ENCODE measurements at places on chromosomes 7 and 10.

GRCh38 chr10:51075043-51075872 is 971 bp downstream of the PRKG1 start:
- DNase-seq = no peak

GRCh38 chr7:48106906-48107659 is 18.0 kb downstream of the UPP1 start:
- DNase-seq = no peak

GRCh38 chr7:107999779-108000560 is 3.0 kb downstream of the LAMB1 start:
- no peak for DNase-seq

DNA sequence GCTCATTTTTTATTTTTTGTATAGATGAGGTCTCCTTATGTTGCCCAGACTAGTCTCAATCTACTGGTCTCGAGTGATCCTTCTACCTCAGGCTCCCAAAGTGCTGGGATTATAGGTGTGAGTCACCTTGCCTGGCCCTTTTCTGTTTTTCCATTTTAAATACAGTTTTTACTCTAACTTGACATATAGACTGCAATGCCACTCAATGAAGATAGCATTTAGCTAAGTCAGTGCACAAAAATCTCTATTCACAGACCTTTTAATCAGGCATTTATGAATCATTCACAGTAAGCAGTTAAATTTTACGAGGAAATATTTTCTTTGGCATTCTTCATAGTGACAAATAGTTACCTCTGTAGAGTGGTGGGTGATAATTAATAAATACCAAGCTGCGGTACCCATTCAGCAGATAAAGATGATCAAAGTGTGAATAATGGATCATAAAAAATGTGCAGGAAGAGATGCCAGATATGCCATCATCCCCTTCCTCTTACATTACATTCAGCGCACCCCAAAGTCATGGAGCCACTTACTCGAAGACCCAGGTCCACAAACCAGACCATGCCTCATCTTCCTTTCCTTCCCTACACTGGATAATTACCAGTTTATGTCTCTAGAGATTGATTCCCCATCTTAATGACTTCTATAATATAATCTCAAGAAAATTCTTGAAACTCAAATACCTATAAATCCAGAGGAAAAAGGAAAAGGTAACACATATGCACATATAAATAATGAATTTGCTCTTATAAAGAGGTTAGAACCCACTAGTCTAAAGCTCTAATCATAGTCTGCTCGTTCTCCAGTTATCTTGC is 56.0 kb downstream of the UBE2H start:
- DNase-seq = no peak

- DNase-seq = no peak
Measured at GRCh38 chr7:21923658-21924057, 22.0 kb downstream of the CDCA7L start.

DNA sequence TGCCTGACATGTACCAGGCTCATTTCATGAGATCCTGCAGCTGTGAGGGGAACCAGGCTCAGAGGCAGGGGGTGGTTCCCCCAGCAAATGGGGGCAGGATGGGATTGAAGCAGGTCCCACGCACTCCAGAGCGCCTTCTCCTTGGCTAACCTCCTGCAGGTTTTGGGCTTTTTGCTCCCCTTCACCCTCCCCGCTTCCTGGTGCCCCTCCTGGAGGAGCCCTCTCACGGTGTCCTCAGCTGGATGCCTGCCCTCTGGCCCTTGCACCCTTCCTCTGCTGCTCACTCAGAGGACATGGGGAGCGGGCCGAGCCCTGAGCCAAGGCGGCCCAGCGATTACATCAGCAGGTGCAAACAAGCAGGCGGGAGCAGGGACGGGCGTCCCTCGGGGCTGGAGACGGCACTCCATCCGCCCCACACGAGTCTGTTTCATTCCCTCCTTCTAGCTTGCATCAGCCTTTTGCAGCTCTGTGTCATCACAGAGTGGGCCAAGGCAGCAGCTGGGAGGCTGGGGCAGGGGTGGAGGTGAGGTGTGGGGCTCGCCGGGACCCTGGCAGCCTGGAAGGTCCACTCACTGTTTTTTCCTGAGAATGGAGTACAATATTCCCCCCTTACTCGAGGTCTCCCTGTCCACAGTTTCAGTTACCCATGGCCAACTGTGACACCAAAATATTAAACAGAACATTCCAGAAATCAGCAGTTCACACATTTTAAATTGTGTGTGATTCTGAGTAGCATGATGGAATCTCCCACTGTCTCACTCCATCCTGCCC is 52.7 kb upstream of the SLC29A3 start:
- no peak for DNase-seq
